Calu3 (cell line): ENCODE measurements at places on chromosomes 13 and 19. TPM values are rescaled to one million over a fixed set of nuclear protein-coding genes. Genes with fewer than 3 reads are reported as not detected.

- no peak overlapping the region for H3K27ac ChIP-seq
- no peaks in the 10 kb centered on the region for H3K36me3 ChIP-seq
- no peak for DNase-seq
- no peaks in the 10 kb centered on the region for H3K4me1 ChIP-seq
Observed at GRCh38 chr13:109055850-109056249, 426.4 kb downstream of the MYO16 start.

- H3K27me3 ChIP-seq = no peaks in the 10 kb centered on the region
- peak; percentile 20 for DNase-seq
- no peaks in the 10 kb centered on the region for H3K4me1 ChIP-seq
- no peak overlapping the region for H3K4me3 ChIP-seq
Observed at GRCh38 chr13:114339857-114340534, 25.7 kb downstream of the CHAMP1 start.

DNA sequence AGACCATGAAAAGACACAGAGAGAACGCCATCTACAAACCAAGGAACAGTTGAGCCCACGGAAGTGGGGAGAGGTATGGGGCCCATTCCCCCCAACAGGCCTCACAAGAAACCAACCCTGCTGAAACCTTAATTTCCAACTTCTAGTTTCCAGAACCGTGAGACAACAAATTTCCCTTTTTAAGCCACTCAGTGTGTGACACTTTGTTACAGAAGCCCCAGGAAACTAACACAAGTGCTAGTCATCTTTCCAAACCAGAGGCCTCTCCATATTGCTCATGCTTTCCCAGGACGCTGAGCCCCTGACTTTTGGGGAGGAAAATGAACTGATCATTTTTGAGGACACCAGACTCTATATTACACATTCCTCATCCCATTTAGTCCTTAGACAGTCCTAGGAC lies 186.8 kb downstream of the NUFIP1 start:
- H3K4me3 ChIP-seq = no peak overlapping the region
- no peaks in the 10 kb centered on the region for H3K27me3 ChIP-seq
- no peaks in the 10 kb centered on the region for H3K36me3 ChIP-seq
- peaks cover 13% of the 10 kb centered on the region for H3K4me1 ChIP-seq
- no peak for DNase-seq

- DNase-seq = peak; percentile 78
- no peaks in the 10 kb centered on the region for H3K27me3 ChIP-seq
- peak overlapping the region; percentile 55 for H3K4me3 ChIP-seq
Observed at GRCh38 chr19:16088351-16089009, 12.2 kb downstream of the TPM4 start.

ZNF420 gene
- total RNA-seq = 8.7 and 14.6 TPM in 2 replicates

- no peaks in the 10 kb centered on the region for H3K27me3 ChIP-seq
- no peaks in the 10 kb centered on the region for H3K36me3 ChIP-seq
- H3K4me1 ChIP-seq = no peaks in the 10 kb centered on the region
- H3K27ac ChIP-seq = no peak overlapping the region
- no peak for DNase-seq
Observed at GRCh38 chr19:6556480-6557195, 25.8 kb downstream of the TNFSF9 start.

- DNase-seq = no peak
- no peak overlapping the region for H3K4me3 ChIP-seq
- no peaks in the 10 kb centered on the region for H3K27me3 ChIP-seq
- no peaks in the 10 kb centered on the region for H3K4me1 ChIP-seq
- no peak overlapping the region for H3K27ac ChIP-seq
- no peaks in the 10 kb centered on the region for H3K36me3 ChIP-seq
Observed at GRCh38 chr19:7328647-7329046, 20.1 kb upstream of the ARHGEF18 start.

ZIC5 gene
- total RNA-seq = 0.57 and 0.71 TPM in 2 replicates

DNA sequence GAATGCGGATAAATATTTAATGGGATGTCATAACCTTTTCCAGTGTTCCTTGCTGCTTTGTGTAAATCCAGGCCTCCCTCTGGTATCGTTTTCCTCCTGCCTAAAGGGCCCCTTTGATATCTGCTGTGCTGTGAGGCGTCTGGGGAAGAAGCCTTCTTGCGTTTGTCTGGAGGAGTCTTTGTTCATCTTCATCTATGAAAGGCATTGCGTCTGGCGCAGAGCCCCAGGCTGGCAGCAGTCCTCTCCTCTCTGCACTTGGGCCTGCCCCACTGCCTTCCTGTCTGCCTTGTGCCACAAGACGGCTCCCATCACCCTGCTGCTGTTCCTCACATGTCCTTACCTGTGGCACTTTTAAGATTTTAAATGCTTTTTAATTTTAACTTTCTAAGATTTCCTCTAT lies 9.8 kb downstream of the PROZ start:
- no peaks in the 10 kb centered on the region for H3K27me3 ChIP-seq
- no peaks in the 10 kb centered on the region for H3K4me1 ChIP-seq
- H3K27ac ChIP-seq = no peak overlapping the region
- no peak for DNase-seq

GRCh38 chr19:42281827-42282762 lies 13.0 kb downstream of the CIC start:
- H3K36me3 ChIP-seq = peaks cover 52% of the 10 kb centered on the region
- H3K4me1 ChIP-seq = peaks cover 32% of the 10 kb centered on the region
- peak; percentile 51 for DNase-seq
- no peaks in the 10 kb centered on the region for H3K27me3 ChIP-seq

ZNF154 gene
- total RNA-seq = not detected in 2 replicates

DNA sequence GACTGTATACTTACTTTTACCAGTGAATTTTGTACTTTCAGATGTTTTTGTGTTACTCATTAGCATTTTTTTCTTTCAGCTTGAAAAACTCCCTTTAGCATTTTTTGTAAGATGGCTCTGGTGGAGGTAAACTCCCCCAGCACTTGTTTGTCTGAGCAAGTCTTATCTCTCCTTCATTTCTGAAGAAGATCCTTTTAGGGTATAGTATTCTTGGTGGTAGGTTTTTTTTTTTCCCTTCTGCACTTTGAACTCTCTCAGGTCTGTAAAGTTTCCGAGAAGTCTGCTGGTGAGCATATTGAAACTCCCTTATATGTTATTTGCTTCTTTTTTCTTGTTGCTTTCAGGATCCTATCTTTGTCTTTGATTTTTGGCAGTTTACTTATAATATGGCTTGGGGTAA lies 35.1 kb downstream of the IGFL3 start:
- DNase-seq = no peak
- H3K36me3 ChIP-seq = no peaks in the 10 kb centered on the region
- H3K4me3 ChIP-seq = no peak overlapping the region
- no peak overlapping the region for H3K27ac ChIP-seq
- H3K27me3 ChIP-seq = peaks cover 71% of the 10 kb centered on the region
- no peaks in the 10 kb centered on the region for H3K4me1 ChIP-seq

- H3K27me3 ChIP-seq = no peaks in the 10 kb centered on the region
- peak; percentile 24 for DNase-seq
- H3K27ac ChIP-seq = no peak overlapping the region
- peaks cover 9% of the 10 kb centered on the region for H3K4me1 ChIP-seq
- H3K4me3 ChIP-seq = peak overlapping the region; percentile 27
Observed at GRCh38 chr13:112714376-112715174, 24.7 kb downstream of the ATP11A start.
